ENCODE measurements at places on chromosomes 7 and 10.

DNA sequence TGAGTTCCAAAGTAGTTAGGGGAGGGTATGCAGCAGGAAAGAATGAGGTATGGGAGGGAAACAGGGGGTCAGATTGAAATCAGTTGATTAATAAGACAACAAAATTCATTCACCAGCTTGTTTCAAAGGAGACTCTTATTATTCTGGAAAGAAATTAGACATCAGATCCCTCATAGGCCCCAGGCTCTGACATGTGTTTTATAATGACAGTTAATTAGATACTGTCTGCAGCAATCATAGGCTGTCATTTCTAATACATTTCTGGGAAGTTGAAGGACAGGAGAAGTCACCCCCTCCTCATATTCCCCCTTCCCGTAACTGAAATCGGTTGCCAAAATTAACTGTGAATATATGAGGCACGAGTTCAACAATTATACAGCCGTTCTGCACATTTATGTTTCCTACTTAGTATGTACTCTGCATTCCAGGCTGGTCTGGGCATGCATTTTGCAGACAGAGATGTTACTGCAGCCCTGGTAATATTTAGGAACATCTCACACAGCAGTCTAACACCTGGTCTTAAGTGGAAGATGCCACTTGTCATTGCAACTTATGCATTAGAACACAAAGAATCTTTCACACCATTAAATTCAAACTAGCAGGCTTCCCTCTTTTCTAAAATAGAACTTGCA lies 355.2 kb upstream of the LRGUK start:
- DNase-seq: no peak

DNA sequence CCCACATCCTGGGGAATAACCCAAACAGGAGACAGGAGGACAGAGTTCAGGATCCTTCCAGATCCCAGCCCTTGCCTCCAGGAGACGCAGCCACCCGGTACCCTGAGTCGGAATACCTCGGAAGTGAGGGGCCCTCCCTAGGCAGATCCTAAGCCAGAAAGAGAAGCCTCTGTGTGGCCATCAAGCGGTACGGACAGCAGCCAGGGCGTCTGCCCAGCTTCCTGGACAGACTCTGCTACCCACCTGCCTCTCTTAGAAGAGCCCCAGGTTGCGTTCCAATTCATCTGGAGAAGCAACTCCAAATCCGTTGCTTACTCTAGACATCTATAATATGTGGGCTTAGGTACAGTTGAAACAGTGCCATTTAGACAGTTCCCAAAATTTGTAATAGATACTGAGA lies 220.2 kb upstream of the SH2B2 start:
- no peak for DNase-seq

DNA sequence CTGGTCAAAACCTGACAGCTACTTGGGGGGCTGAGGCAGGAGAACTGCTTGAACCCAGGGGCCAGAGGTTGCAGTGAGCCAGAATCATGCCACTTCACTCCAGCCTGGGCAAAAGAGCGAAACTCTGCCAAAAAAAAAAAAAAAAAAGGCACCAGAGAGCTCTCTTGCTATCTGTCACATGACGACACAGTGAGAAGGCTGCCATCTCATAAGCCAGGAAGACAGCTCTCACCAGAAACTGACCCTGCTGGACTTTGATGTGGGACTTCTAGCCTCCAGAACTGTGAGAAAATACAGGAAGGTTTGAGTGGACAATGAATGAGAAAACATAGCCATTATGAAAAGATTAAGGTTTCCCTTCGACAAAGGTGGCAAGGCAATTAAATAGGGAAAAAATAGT lies 51.1 kb upstream of the KCNIP2 start:
- DNase-seq: no peak

GRCh38 chr10:54650547-54650946 lies 150.5 kb downstream of the PCDH15 start:
- DNase-seq: no peak

- DNase-seq: no peak
Observed at GRCh38 chr7:96920713-96921112, 84.6 kb upstream of the DLX6 start.

DNA sequence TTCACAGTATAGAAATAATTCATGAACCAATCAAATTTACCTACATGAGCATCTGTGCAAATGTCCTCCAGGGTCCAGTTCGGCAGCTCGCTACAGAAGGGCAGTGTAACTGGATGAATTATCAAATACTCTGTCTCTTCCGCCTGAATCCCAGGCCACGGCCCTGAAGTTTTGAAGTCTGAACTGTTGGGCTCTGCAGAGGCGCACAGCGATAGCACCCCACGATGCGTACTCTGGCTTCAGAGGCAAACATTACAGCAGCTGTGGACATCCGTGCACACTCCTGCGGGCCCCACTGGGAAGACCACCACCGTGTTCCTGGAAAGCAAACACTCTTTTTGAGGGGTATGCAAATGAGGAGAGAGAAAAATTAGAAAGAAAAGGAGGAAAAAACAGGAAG lies 259.8 kb upstream of the TCERG1L start:
- no peak for DNase-seq

DNA sequence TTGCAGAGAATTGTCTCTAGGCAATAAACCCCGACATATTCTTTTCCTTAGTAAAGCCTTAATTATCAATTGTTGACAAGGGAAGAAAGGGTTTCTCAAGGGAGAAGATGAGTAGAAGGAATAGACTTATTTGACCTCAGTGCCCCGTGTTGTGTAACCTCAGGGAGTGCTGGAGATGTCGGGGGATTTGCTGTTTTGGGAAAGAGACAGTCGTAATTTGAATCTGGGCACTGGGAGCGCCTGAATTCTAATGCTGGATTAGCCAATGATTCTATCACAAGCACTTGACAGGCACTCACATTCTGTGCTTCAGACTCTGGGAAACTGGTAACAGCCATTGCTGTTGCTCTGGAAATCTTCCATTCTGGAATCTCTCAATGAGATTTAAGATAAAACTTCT lies 13.8 kb upstream of the LMOD2 start:
- DNase-seq: no peak

DNA sequence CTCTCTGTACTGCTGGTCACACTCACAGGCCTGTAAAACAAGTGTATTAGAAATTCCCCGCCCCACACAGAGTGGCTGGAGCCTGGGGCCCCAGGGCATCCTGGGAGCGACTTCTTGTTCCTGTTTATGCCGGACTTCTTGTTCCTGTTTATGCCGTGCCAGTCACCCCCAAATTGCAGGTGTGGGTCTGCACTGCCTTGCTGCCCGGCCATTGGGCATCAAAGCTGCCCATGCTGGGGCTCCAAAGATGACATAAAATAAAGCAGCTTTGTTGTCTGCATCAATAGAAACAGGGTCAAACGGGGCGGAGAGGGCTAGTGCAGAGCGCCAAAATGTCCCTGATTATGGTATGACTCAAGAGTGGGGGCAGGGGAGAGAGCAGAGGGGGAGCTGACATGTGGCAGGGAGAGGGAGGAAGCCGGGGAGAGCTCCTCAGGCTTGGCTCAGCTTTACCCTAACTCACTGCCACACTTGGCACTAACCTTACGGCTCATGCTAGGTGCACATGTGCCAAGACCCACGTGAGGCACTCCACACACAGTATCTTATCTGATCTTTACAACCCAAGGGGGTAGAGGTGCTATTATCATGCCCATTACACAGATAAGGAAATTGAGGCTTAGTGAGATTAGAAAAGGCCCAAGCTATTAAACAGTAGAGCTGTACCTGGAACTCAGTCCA lies 98.4 kb downstream of the PIP4K2A start:
- DNase-seq: no peak

- DNase-seq: peak; percentile 60
Observed at GRCh38 chr10:112208292-112208691, 24.7 kb upstream of the GPAM start.

- peak; percentile 48 for DNase-seq
Observed at GRCh38 chr7:92835851-92836488, 403 bp downstream of the CDK6 start.

DNA sequence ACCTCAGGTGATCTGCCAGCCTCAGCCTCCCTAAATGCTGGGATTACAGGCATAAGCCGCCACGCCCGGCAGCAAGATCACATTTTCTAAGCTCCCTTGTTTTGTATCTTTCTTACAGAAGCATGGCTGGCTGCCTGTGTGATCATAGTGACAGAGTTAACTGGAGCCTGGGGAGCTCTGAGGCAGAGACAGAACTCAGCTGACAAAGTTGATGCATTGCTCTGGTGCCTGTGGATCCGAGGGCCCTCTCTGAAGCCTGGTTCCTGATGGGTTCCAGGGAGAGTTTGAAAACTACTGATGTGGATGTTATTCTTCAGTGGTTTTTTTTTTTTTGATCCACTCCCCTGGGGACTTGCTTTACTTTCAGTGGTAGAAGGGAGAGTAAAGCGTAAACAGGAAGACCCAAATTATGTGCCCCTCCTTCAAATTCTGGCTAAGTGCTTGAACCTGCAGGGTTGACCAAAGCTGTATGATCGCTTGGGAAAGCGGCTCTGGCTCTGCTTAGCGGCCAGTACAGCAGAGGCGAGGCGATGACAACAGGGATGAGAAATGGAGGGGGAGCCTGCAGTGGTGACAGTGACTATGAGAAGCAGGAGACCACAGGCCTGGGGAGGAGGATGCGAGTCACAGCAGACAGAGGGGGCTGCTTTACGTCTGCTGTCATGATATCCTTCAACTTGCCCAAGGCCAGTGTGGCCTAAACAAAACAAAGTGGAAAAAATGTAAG lies 6.8 kb upstream of the EFCAB10 start:
- DNase-seq: no peak

DNA sequence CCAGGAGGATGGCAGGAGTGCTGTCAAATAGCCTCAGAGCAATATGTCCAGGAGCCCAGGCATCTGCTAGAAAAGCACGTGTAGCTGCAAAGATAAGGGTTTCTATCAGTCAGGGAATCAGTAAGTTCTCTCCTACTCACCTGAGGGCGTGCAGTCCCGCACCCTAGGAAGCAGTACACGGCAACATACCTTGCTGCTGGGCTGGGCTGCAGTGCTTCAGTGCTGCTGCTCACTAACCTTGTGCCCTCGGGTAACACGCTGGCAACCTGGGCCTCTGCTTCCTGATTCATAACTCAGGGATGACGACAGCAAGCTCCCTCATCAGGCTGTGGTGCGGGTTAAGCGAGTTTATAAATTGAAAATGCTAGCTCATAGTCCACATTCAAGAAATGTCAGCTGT lies 29.5 kb upstream of the CCNY start:
- no peak for DNase-seq

- DNase-seq: no peak
Observed at GRCh38 chr10:9786101-9786500, 1231.6 kb upstream of the CELF2 start.

DNA sequence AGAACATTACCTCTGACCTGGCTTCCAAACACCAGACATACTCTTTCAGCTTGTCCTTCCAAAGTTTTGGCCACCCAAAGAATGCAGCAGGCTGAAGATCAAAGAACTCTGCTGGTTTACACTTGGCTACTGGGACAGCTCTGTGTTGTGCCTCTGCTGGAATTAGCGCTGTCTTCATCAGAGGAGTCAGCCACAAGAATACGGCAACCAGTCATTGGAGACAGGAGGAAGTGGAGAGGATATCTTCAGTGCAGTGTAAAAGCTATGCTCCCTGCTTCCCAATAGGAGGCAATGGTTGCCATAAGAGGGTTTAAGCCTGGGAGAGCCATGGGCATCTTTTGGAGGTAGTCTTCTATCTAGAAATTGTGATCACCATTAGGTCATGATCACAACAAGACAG lies 126.7 kb upstream of the WNT16 start:
- no peak for DNase-seq

- peak; percentile 63 for DNase-seq
Observed at GRCh38 chr10:128210215-128211063, 84.2 kb upstream of the MKI67 start.

- DNase-seq: no peak
Observed at GRCh38 chr10:12705943-12706342, 295.6 kb downstream of the CCDC3 start.

GRCh38 chr10:57338823-57339558 lies 928.7 kb downstream of the IPMK start:
- DNase-seq: peak; percentile 19

- DNase-seq: no peak
Observed at GRCh38 chr10:19967981-19968380, 151.7 kb downstream of the PLXDC2 start.
